IPS-NIHi11 (cell line): ENCODE measurements at places on chromosomes 5 and 9.
A peak's percentile ranks its signal among the peaks of the same experiment; 100 is the strongest.

DNA sequence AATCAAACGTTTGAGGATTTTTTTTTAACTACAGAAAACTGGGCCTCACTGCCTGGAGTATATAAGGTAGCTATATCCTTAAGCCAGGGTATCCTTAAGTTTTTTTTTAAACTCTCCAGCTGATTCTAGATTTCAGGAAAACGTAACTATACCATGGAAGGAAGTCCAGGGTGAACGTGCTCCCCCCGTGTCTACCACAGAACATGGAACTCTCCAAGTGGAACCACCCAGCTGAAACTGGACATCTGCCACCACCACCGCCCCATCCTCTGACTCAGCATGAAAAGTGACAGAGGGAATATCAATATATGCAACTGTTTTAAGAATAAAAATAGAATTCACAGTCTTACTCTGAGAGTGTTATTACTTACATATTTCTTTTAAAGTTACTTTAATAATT lies 61.3 kb downstream of the DROSHA start:
- DNase-seq: no peak

GRCh38 chr5:139709582-139710318 lies 61.6 kb downstream of the CXXC5 start:
- peak; percentile 70 for DNase-seq

DNA sequence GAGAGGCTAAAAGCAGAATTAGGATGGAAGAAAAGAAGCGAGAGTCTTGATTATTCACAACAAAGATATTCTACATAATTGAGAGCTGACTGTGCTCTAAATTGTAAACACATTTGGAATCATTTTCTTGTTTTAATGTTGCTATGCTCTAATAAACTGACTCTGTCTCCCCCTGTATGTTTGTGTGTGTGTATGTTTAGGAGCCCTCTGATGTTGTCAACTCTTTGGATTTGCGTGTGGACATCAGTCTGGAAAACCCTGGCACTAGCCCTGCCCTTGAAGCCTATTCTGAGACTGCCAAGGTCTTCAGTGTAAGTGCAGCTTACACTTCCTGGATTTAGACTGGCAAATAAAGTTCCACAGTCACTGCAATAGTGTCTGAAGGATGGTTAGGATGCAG lies 37.8 kb downstream of the MOCS2 start:
- no peak for DNase-seq

DNA sequence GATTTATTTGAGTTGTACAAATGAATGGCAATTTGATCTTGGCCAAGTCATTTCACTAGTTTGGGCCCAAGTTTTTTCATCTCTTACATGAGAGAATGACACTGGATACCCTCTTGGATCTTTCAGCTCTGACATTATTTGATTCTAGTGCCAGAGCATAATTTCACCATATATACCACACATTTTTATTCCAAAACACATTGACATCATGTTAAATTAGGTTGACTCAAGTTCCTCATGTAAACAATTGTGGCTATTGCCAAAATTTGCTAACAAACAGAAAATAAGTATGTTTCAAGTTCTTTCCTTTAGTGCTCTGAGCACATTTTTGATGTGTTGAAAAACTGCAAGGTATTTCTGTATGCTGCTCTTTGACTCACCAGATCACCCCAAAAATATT lies 375.8 kb downstream of the ZNF608 start:
- DNase-seq: no peak

DNA sequence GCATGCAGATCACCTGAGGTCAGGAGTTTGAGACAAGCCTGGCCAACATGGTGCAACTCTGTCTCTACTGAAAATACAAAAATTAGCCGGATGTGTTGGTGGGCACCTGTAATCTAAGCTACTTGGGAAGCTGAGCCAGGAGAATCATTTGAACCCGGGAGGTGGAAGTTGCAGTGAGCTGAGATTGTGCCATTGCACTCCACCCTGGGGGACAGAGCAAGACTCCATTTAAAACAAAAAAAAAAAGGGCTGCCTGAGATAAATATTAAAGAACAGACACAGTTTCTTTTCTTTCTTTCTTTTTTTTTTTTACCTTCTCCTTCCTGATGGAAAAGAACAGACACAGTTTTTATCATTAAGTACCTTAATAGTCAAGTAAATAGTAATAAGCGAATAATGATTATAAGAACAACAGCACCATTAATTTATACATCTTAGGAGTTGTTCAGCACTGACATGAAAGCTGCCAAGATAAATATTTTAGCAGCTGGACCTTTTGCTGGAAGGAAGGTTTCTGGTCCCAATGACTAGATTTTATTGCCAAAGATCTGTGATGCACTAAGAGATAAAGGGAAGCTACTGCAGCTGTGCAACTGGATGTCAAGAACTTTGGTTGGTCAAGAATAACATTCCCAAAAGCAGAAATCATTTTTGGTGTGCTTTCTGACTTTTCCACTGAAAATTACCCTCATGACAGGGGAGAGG lies 7.0 kb downstream of the CENPP start:
- no peak for DNase-seq

DNA sequence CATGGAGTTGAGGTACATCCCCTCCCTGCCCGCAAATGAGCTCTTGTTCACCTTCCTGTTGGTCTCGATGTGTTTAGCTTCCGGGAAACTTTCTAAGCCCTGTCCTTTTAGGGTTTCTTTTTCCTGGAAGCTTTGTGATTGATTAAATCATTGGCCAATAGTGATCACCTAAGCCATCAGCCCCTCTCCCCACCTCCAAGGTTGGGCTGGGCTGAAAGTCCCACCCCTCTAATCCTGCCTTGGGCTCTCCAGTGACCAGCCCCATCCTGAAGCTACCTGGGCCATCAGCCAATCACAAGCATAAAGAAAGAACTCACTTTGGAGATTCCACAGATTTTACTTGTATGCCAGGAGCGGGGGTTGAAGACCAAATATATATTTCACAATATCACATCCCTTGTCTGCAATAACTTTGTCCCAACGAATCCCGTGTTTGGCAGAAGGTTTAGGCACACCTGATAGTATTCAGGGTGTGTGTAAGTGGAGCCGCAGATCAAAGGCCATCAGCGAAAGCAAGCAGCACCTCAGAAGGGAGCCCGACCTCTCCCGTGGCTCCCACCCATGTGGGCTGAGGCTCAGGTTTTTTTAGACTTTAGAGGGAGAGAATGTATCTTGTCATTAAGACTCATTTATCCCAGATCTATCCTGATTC lies 20.4 kb downstream of the ROPN1L start:
- DNase-seq: no peak

GRCh38 chr5:153498516-153498915 lies 8.0 kb downstream of the GRIA1 start:
- no peak for DNase-seq

GRCh38 chr5:144121577-144121976 lies 48.9 kb downstream of the YIPF5 start:
- DNase-seq: no peak

- no peak for DNase-seq
These were observed 255.8 kb downstream of the NTRK2 start for GRCh38 chr9:84925225-84925872.

DNA sequence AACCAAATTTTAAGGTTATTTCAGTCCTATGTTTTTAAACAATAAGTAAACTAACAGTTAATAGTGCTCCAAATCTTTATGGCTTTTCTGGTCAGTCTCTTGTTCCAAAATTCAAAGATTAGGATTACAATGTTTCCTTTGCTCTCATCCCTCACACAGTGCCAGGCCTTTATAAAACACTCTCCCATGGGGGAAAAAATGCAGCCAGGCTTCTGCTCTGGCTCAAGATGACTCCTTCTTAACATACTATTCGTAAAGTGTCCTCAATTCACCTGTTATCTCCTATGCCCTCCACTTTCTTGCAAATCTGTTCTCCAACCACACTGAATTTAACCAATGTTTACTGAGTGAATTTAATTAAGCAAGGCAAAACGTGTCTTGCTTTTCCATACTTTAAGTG lies 1.4 kb downstream of the CEP120 start:
- no peak for DNase-seq

GRCh38 chr9:129285979-129286772 lies 108.1 kb upstream of the IER5L start:
- no peak for DNase-seq

DNA sequence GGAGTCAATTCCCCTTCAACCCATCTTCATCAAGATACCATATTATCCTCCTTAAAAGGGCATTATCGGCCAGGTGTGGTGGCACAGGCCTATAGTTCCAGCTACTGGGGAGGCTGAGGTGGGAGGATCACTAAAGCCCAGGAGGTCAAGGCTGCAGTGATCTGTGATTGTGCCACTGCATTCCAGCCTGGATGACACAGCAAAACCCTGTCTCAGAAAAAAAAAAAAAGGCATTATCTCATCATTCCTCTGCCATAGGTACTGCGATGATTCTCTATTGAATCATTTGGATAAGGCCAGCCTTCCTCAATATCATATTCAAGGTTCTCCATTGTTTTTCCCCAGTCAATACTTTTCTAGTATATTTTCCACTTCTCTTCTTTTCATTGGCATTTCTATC lies 39.2 kb upstream of the RAB3C start:
- no peak for DNase-seq

- DNase-seq: no peak
These were observed 1.5 kb upstream of the TTC39B start for GRCh38 chr9:15308511-15308910.

GRCh38 chr9:29393064-29393463 lies 1819.8 kb upstream of the C9orf72 start:
- no peak for DNase-seq

- DNase-seq: no peak
These were observed 1.4 kb downstream of the FAM53C start for GRCh38 chr5:138339464-138339863.

DNA sequence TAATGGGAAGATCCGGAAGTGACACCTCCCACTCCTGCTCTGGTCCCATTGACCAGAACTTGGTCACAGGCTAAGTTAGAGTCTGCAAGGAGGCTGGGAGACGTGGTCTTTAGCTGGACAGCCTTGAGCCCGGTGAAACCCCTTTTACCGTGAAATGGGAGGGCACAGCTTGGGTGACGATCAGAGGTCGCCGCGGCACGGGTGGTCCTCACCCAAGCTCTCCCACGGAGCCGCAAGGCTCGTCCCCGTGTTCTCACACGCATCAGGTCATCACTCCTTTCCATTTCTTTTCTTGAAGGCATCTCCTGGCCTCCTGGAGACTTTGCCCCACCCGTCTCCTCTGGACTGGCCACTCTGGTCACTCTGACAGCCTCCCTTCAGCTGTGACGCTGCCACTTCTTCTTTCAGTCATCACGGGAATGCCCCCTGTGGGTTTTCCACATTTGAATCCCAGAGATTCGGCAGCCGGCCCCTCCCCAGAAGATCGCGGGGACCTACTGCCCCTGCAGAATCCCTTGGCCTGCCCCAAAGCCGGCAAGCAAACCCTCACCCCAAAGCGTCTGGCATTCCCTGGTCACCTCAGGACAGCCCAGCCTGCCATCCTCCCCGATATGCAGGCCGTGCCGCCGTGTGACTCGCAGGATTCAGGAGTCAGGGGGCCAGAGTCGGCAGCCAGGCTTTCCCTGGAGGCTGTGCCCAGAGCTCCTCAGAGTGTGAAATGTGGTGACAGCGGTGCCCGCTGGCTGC lies 18.9 kb upstream of the EGFL7 start:
- no peak for DNase-seq

- no peak for DNase-seq
These were observed 281.1 kb downstream of the DOCK8 start for GRCh38 chr9:495739-496138.

DNA sequence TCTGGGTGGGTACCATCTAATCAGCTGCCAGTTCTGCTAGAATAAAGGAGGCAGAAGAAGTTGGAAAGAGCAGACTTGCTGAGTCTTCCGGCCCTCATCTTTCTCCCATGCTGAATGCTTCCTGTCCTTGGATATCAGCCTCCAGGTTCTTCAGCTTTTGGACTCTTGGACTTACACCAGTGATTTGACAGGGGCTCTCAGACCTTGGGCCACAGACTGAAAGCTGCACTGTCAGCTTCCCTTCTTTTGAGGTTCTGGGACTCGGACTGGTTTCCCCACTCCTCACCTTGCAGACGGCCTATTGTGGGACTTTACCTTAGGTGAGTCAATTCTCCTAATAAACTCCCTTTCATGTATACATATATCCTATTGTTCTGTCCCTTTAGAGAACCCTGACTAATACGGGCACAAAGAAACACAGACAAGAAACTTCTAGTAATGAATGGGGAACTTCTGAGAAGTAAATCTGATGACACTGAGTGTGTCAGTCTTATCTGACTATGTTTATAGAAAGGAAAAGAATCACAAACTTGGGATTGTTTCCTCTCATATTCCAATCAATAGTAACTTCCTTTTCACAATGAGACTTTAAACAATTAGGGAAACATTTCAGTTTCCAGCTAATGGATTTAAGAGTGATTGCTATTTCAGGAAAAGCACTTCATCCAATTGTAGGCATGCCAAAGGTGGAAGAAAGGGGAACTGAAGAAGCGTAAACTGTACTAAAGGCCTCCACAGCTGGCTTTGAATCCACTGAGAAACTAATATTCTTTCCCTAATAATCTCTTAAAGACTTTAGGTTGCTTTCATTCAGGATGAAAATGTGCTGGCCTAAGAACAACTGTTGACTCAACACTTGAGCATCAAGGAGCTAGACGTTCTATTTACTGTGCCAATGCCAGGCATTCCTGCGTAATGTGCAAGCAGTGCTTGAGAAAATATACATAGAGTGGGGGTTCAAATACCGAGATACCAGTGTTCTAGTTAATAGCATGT lies 127.9 kb upstream of the PTGER4 start:
- no peak for DNase-seq

DNA sequence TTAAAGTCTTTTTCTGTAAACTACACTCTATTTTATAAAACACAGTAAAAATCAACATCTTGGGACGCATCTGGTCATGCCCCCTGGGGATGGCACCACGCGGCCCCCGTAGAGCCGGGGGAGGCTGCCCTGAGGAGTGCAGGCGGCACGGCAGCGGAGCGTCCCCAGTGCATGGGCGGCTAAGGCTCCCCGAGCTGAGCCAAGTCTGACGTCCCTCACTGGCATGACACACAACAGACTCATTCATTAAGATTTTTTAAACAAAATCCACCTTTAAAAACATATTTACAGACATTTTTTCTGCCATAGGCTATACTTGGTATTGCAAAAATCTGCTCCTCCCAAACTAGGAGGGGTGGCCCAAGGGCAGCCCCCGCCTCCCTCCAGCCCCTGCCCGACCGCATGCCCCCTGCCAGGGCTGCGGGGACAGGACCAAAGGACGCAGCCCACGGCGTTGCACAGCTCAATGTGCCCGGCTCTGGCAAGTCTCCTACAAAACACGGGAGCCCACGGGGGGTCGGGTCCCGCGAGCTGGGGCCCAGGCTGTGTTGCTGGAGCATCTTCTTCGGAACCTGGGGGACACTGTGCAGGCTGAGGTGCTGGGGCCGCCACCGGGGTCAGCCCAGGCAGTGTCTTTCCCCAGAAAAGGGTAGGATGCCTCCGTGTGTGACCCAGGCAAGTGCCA lies 11.8 kb upstream of the SEC16A start:
- no peak for DNase-seq

GRCh38 chr9:115142517-115143270 lies 24.7 kb upstream of the TNC start:
- no peak for DNase-seq

- DNase-seq: peak; percentile 78
These were observed 16.5 kb upstream of the PRSS3 start for GRCh38 chr9:33778700-33779351.

- DNase-seq: no peak
These were observed 81.3 kb upstream of the ERCC6L2 start for GRCh38 chr9:95793924-95794828.
